ENCODE measurements at places on chromosomes 3 and 15.

DNA sequence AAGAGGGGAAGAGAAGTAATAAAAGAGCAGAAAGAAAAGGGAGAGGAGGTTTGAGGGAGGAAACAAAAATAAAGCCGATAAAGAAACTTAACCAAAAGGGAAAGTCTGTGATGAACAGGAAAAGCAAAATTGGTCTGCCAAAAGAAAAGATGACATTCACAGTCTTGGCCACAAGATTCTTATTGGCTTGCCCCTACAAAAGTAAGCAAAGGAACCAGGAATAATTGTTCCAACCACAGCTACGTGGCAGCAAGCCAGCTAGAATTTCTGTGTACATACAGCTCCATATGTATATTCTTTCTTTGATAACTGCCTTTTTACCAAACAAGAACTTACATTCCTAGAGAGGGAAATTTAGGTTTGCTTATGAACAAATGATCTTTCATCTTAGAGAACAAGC, 79.6 kb downstream of the MLH1 start:
- no peak for DNase-seq

DNA sequence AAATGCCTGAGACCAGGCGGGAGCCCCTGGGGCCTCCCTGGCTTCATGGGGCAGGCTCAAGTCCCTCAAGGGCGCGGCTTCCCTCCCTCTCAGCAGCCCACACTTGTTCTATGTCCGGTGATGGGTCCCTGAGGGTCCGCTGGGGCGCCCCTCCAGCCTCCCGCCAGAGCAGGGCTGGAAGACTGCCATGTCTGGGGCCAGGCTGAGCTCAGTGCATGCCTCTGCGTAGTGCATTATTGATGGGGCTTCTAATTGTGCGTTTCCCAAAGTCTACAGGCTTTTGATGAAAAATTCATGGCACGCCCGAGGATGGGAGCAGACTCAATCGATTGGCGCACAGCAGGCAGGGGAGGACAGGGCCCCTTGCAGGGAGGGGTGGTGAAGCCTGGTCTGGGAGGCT, 51.3 kb downstream of the CYP11A1 start:
- DNase-seq = no peak

GRCh38 chr3:60609446-60609845, 641.8 kb downstream of the FHIT start:
- no peak for DNase-seq

DNA sequence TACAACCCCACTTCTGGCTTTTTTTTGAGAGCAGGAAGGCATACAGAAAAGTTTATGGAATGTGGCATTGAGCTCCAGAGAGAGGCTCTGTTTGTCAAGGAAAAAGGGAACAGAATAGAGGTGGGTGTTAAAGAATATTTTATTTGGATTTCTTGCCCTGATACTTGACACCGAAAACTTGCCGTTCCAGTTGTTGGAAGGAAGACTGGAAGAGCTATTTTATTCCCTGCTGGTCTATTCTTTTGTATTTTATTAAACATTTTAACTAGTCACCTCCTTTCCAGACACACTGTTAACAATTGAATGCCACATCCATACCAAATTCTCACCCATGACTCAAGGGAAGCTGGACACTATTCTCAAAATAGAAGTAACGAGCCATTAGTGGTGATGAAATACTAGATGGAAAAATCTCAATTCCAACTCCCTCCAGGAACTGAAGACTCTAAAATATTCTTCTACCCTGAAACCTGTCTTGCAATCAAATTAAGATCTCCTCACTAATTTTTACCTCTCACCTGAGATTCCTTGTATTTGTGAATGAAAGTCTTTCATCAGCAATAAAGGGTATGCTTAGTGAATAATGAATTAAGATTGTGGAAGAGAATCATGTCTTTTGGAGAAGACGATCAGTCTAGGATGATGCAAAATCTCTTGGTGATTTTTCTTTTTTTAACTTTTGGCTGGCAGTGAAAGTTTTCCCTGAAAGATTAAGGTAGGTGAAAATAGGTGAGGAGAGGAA, 28.5 kb downstream of the GREM1 start:
- no peak for DNase-seq

- DNase-seq = no peak
Measured at GRCh38 chr3:146072824-146073223, 88.2 kb downstream of the PLOD2 start.

- no peak for DNase-seq
Measured at GRCh38 chr3:171384101-171384891, 75.9 kb downstream of the TNIK start.

DNA sequence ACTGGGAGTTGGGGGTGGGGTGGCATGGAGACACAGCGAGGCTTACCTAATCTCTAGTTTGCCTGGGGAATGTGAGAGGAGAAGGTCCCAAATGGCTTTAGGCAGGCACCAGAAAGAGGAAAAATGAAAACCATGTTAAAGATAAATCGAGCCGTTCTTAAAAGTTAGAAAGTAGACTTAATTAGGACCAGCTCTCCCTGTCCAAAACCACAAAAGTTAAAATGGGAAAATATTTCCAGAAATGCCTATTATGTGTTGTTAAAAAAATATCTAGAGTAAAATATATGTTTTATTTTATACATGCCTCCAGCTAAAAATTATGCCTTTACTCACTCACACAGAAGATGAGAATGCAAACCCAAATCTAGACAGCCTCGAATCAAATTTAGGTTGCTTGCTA, 50.1 kb downstream of the LRTM1 start:
- no peak for DNase-seq

DNA sequence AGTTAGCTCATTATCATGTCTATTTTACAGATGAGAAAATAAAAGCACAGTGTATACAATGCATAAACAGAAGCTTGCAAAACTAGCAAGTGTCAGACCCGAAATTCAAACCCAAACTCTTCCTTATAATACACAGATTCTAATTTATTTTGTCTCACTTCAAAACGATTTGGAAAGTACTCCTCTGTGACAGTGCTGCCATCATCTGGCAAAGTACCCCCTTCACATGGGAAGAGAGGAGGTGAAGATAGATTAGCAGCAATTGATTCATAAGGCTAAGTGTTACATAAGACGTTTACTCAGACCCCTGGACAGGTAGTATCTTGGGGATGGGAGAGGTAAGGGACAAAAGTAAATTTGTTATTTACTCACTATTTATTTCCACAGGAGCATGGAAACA, 744.0 kb upstream of the SGO1 start:
- no peak for DNase-seq

- no peak for DNase-seq
Measured at GRCh38 chr3:107201146-107201545, 176.1 kb upstream of the CCDC54 start.

DNA sequence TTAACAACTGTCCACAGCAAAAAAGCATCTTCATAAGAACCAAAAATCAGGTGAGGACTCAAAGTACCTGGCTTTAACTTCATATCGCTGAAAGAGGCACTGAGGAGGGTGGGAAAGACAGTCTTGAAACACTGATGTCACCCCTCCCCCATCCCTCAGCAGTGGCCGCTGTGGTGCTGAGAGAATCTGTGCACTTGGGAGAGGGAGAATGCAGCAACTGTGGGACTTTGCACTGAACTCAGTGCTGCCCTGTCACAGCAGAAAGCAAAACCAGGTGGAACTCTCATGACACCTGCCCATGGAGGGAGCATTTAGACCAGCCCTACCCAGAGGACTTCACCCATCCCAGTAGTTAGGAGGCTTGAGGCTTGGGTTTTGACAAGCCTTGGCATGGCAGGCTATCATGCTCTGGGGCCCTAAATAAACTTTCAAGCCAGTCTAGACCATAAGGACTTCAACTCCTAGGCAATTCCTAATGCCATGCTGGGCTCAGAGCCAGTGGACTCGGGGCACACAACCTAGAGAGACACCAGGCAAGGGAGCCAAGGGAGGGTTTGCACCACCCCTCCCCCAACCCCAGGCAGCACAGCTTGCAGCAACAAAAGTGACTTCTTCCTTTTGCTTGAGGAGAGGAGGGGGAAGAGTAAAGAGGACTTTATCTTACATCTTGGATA, 6.1 kb upstream of the ZSCAN2 start:
- no peak for DNase-seq

DNA sequence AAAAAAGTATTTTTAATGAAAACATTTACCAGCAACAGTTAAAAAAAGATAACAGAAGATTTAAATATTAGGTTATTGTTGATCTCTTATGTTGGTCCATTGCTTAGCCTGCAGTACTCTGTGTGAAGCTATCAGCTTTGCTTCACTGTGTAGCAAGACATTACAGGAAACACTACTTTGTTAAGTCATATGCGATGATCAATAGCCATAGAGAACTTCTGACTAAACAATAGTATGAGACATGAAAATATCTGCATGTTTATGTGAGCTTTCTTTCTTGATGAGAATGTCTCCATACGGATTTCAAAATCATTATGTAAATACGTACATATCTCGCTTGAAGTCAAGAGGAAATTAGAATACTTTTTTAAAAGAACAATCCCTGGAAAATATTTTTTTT, 27.0 kb upstream of the CAPN3 start:
- no peak for DNase-seq

DNA sequence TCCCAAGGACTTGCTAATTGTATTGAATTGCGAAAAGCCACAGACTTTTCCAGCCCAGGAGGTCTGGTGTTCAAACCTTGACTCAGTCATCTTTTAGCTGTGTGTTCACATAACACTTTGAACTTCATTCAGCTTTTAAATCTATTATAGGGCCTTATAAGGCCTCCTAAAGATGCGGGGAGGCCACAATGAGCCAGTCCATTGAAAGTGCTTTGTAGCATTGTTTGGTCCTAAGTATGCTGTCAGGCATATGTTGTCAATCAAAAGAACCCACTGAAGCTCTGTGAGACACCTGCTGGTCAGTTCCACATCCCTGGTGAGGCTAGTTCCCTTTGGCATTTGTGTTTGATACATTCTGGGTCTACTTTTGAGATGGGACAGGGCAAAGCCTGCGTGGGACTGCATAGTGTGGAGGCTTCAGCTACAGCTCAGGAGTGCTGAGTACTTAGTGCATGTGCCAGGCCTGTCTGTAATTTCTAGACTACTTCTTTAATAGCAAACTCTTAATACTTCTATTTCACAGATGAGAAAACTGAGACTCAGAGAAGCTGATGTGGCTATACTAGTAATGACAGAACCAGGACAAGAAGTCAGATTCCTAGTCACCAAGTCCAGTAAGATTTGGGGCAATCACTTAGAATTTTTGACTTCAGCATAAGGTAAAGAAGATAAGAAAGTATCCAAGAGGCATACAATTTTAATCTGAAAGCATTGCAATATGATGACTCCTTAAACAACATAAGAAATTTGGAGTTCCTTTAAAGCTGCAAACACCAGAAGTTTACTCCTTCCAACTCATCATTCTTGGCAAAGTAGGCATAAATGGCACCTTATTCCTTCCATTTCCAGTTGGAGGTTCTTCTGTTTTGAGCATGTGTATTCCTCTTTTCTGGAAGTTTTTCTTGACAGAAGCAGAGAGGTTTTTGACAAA, 213.0 kb downstream of the PDCD6IP start:
- no peak for DNase-seq

- no peak for DNase-seq
Measured at GRCh38 chr15:43922021-43922420, 95.2 kb downstream of the WDR76 start.

DNA sequence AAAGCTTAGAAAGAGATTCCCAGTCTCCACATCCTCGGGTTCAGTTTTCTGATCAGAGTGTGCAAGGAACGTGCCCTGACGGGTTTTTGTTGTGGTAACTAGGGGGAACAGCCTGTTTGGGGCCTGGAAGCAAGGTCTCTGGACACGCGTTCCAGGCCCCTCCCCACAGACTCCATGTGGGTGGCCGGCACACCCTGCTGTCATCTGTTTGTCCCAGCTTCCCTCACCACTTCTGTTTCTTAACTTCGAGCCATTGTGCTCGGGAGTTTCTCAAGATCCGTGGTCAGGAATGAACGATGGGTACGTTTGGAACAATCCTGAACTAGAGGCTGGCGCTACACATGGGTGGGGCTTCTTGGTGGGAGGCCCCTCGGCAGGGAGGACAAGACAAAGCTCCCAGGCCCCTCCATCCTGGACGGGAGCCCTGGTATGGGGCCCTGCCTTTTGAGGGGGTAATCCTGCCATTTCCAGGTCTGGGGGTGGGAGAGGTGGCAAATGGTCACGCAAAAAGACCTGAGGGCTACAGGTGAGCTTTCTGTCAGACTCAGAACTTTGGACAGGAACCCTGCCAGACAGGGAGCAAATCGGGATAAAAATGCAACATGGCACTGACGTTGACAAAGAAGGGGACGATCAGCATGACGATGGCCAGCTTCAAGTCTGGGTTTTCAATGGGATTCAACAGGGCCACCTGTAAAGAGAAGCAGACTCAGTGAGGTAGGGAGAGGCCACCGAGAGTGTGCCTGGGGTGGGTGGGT, 8.5 kb upstream of the MUSTN1 start:
- no peak for DNase-seq

DNA sequence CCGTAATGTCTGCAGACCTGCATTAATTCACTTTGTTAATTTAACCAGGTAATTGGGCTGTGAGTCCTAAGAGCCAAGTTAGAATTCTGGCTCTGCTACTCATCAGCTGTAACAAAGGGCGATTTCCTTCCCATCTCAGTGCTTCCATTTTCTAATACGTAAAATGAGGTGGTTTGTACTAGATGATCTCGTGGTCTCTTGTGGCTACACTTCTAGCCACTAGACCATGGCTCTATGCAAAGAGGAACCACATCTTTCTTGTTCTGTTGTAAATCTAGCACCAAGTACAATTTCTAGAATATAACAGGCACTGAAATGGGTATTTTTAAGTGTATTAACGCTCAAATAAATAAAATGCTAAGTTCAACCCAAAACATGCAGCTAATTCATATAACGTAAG, 174.4 kb upstream of the THBS1 start:
- DNase-seq = no peak

Data from activated CD4-positive, CD25-positive, alpha-beta regulatory T cell (primary cell).